Vein endothelial cell (primary cell): ENCODE measurements at places on chromosomes 12 and 14. TPM values are rescaled to one million over a fixed set of nuclear protein-coding genes. Genes with fewer than 3 reads are reported as not detected.

Gene TMEM229B
- total RNA-seq: under 0.01 TPM in 2 replicates

Gene KCNH3
- under 0.01 TPM in 1 of 2 replicates, not detected in the other for total RNA-seq

Gene GPR84
- 0.38 TPM in 1 of 2 replicates, not detected in the other for total RNA-seq

Gene SLC10A1
- not detected in 2 replicates for total RNA-seq

Gene TDRD9
- total RNA-seq: 0.65 and 1.2 TPM in 2 replicates

Gene ATP5MC2
- total RNA-seq: 166 and 176 TPM in 2 replicates

Gene ITGB7
- total RNA-seq: under 0.01 TPM in 1 of 2 replicates, not detected in the other

Gene RDH12
- total RNA-seq: not detected in 2 replicates
